T-helper 22 cell (primary cell): ENCODE measurements at places on chromosomes 5 and 9.

GRCh38 chr9:127973169-127974000 lies 7.4 kb downstream of the EEIG1 start:
- DNase-seq: no peak

GRCh38 chr9:110427497-110428104 lies 89.9 kb upstream of the TXNDC8 start:
- no peak for DNase-seq

GRCh38 chr9:2178034-2178734 lies 163.0 kb downstream of the SMARCA2 start:
- no peak for DNase-seq

- no peak for DNase-seq
Observed at GRCh38 chr5:43117092-43117491, 3.6 kb upstream of the ZNF131 start.

DNA sequence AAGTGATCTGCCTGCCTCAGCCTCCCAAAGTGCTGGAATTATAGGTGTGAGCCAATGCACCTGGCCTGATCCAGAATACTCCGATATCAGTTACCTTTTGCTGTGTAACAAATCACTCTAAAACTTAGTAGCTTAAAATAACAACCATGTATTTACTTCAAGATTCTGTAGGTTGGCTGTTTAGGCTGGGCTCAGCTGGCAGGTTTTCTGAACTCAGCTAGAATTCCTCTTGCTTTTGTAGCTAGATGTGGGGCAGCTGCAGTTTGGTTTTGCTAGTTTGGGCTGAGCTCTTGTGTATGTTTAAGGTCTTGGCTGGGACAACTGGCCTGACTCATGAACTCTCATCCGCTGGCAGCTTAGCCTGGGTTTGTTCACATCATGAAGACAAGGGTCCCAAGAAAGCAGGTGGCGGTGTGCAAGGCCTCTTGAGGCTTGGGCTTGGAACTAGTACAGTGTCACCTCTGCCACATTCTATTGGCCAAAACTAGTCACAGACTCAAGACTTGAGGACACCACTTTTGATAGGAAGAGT lies 138.3 kb upstream of the SHB start:
- DNase-seq: no peak

DNA sequence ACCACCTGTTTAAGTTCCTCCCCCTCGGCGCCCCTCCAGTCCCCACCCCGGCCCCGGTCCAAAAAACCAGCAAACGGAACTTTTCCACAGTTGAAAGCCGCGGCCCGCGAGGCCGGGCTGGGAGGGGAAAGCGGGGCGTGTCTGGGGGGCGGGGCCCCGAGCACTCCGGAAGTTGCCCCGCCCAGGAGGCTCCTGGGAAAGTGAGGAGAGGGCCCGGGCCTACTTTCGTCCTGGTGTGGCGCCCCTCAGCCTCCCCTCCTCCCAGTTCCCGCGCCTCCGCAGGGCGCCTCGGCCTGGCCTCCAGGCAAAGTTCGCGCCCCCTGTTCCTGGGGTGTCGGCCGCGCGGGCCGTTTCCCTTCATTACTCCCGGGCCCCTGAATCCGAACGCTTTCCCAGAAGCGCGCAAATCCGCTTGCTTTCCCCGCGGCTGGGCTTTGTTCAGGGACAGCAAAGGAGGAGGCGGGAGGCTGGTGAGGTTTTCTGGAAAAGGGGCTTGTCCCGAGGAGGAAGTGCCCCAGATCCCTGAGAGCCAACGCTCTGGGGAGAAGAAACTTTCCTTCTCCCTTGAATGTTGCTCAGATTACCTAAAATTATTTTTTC lies 4.5 kb upstream of the DMRT3 start:
- DNase-seq: no peak

GRCh38 chr5:136703036-136703435 lies 337.7 kb upstream of the TRPC7 start:
- no peak for DNase-seq

DNA sequence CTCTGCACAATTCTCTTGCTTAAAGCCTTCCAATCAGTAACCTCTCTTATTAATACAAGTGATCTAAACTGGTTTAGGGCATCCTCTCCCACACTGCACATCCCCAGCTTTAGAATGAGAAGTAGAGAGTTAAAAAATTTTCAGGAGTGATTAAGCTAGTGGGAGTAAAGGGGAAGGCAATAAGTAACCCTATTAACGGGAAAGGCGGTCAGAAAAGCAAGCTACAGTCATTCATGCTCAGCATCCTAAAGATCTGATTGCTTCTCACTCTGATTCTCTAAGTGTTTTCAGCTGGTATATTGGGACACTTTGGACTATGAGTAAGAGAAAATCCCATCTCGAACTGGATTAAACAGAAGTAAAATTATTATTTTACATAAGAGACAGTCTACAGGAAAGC lies 15.8 kb downstream of the CDH6 start:
- DNase-seq: no peak

DNA sequence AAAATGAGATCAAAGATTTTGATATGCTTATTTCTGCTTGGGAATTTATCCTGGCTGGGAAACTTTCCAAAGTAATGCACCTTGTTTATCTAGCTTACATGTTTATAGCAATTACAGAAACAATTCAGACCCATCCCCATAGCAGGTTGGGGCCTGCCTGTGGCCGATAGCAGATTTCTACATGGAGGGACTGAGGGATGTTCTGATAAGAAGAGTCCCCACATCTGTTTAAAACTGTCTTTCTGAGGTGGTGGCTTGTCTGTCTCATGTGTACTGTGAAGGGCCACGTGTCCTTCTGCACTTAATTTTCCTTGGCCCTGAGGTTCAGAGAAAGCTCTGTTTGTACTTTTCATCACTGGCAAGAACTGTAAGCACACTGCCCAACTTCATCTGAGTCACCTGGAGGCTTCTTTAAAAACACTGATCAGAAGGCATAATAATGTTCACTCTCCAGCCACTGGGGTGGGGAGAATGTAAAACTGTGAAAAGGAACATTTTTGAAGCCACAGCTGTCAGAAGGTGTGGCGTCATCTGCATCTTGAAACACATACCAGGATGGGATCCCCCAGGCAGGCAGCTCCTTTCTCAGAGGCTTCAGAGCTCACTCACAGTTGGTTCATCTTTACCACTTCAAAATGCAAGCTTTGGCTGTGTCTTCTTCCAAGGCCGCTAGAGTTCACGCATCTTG lies 80.3 kb downstream of the MAP1B start:
- DNase-seq: no peak

GRCh38 chr5:73544429-73545402 lies 20.7 kb downstream of the ANKRA2 start:
- no peak for DNase-seq

- no peak for DNase-seq
Observed at GRCh38 chr9:13956107-13956506, 357.8 kb downstream of the NFIB start.

- DNase-seq: no peak
Observed at GRCh38 chr5:59874675-59875074, 18.9 kb downstream of the PDE4D start.

GRCh38 chr5:146165903-146166302 lies 16.5 kb downstream of the LARS1 start:
- DNase-seq: no peak

- DNase-seq: no peak
Observed at GRCh38 chr5:176416965-176417364, 626 bp upstream of the CLTB start.

GRCh38 chr9:3118081-3118480 lies 274.2 kb upstream of the PUM3 start:
- no peak for DNase-seq

- DNase-seq: no peak
Observed at GRCh38 chr5:114648940-114649339, 287.1 kb downstream of the KCNN2 start.

- DNase-seq: no peak
Observed at GRCh38 chr5:103589357-103589756, 26.8 kb upstream of the NUDT12 start.

GRCh38 chr5:67142816-67143215 lies 53.8 kb downstream of the CD180 start:
- DNase-seq: no peak

- no peak for DNase-seq
Observed at GRCh38 chr5:27962198-27962597, 923.8 kb upstream of the CDH9 start.

GRCh38 chr9:108108280-108108851 lies 618.8 kb upstream of the KLF4 start:
- no peak for DNase-seq

- peak; percentile 2 for DNase-seq
Observed at GRCh38 chr9:122265149-122265915, 650 bp downstream of the MRRF start.

DNA sequence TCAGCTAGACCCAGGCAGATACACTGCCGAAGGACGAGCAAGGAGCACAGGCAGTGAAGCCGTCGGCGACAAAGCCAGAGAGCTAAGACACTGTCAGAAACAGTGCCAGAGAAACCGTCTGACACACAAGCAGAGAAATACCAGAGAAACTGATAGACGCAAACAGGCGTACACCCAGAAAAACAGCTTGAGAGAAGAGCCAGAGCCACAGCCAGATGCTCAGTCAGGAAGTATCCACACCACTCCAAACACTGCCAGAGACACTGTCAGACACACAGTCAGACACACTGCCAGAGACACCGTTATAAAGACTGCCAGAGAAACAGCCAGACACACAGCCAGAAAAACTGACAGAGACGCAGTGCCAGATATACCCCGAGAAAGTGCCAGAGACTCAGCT lies 19.1 kb downstream of the CNTFR start:
- DNase-seq: no peak

- no peak for DNase-seq
Observed at GRCh38 chr9:108551030-108551841, 304.6 kb downstream of the ACTL7B start.

DNA sequence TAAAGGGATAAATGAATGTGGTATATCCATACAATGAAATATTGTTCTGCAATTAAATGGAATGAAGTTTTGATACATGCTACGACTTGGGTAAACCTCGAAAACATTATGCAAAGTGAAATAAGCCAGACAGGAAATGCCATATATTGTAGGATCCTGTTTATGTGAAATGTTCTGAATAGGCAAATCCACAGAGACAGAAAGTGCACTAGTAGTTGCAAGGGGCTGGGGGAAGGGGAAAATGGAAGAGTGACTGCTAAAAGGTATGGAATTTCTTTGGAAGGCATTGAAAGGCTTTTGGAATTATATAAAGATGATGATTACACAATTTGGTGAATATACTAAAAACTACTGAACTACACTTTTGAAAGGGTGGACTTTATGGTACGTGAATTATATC lies 97.0 kb downstream of the FOXD1 start:
- no peak for DNase-seq

DNA sequence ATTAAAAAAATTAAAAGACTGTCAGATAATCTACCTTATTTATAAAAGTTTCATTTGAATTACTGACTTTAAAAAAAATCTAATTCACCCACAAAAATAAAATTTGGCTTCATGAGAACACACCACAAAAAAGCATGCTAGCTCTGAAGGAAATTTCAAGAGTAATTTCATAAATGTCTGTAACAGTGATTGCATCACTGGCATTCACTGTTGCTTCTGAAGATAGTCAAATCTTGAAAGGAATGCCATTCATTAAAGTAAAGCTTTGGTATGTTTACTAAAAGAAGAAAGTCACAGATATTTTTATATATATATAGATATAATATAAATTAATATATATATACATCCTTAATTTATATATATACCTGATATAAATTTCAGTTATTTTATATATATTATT lies 43.4 kb downstream of the NADK2 start:
- no peak for DNase-seq

GRCh38 chr5:179415291-179416060 lies 70.2 kb upstream of the ADAMTS2 start:
- DNase-seq: no peak

DNA sequence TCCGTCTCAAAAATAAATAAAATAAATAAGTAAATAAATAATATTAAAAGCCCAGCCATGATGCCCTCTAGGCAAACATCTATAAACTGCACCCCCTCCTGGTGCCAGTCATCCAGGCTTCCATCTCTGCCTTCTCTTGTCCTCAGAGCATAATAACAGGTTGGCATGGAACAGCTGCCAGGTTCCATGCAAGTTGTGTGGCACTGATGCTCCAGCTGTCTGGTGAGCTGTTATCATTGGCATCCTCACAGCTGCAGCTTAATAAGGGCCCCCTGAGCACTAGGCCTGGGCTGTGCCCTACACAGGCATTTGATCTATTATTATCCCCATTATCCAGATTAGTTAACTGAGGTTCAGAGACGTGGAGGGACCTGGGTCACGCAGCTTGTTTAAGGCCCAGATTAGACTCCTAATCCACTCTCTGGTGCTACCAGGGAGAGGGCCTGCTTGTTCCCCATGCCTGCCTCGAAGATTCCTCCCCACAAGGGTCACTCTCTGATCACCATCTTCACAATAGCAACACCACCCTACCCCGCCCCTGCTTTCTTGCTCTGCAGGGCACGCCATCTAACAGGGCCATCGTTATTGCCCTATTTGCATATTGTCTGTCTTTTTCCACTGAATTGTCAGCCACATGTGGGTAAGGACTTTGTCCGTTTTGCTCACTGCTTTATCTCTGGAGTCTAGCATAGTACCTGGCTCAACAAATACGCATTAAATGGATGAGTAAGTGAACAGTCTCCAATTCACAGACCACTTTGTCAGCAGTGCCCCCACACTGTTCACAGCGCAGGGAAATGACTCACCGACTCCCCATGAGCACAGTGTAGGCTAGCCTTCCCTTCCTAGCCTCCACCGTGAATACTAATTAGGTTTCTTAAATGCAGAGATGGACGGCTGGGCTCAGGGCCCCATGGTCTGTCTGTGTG lies 1.5 kb upstream of the DNM1 start:
- DNase-seq: no peak

GRCh38 chr5:77743181-77743580 lies 33.0 kb downstream of the TBCA start:
- no peak for DNase-seq

- no peak for DNase-seq
Observed at GRCh38 chr9:777978-778377, 63.5 kb upstream of the DMRT1 start.

GRCh38 chr5:21238786-21239185 lies 1250.8 kb upstream of the CDH18 start:
- DNase-seq: no peak

DNA sequence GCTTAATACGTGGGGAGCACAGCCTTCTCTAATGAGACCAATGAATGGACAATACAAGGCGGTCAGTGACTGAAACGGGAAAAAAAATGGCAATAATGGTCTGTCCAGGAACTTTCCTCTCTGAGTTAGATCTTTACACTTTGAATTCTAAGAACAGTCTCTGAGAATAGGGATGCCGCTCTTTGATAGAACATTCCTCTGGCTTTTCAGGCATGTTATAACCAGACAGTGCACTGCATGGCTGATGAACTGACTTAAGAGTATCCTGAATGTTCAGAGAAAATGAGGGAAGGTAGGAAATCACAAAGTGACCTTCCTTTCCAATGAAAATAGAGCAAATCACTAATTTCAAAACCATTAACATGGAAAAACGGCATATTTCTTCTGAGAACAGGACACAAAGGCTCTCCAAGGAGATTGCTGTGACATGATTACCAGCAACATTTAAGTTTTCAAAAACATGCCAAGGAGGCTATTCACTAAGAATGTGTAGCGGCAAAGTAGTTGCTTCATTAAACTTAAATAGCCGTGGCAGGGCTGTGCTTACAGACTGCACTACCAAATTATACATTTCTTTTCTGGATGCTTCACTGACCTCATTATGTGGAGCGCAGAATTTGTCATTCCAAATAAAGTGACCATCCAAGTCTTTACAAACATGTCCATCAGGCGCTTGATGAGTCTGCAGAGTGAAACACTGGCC lies 105.9 kb downstream of the MARCHF3 start:
- DNase-seq: no peak

- DNase-seq: no peak
Observed at GRCh38 chr9:31541721-31542281, 842.6 kb upstream of the ACO1 start.
